Posterior cingulate gyrus (tissue), 11 donors: ENCODE measurements at places on chromosomes 2 and 18.
A peak's percentile ranks its signal among the peaks of the same experiment; 100 is the strongest.

- no peak for DNase-seq
Observed at GRCh38 chr2:178320011-178320585, 125.8 kb downstream of the OSBPL6 start.

- no peak for DNase-seq
Observed at GRCh38 chr2:71064754-71065621, 3.5 kb upstream of the NAGK start.

- no peak for DNase-seq
Observed at GRCh38 chr2:78061732-78062131, 539.6 kb upstream of the LRRTM4 start.

- DNase-seq: no peak
Observed at GRCh38 chr2:157404363-157404762, 39.5 kb downstream of the CYTIP start.

- no peak for DNase-seq
Observed at GRCh38 chr2:172999641-173000386, 75.8 kb upstream of the MAP3K20 start.

DNA sequence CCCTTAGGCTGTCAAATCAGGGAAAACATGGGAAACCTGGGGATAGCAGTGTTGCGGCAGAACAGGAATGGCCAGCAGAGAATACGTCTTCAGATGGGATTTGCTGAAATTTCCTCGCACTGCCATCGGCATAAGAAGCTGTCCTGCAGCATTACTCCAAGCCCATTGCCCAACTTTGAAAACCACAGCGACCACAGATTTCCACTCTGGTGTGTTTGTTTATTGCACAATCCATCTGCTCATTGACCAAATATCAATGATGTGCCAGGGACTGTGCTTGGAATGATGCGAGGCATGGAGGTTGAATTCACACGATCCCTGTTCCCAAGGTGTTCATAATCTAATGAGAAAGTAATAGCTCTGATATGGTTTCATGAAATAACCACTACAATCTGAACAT lies 383.3 kb upstream of the MYT1L start:
- DNase-seq: no peak

- DNase-seq: no peak
Observed at GRCh38 chr2:179139506-179139905, 89.6 kb upstream of the CCDC141 start.

DNA sequence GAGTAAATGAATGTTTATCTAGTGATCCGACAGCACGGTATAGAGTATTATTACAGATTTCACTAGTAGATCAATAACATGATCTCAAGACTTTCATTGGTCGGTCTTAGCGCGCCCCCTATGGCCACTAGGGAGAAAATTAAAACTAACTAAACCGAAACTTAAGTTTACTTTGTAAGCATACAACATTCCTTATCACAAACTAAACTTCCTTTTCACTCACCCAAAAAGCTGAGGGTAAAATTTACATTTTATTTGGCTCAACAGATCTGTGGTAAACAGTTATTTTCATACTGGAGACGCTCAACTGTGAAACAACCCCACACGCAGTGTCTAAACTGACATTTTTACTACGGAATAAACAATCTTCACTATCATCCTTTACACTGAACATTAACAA lies 215.6 kb upstream of the MAP2 start:
- DNase-seq: peak; percentile 32

DNA sequence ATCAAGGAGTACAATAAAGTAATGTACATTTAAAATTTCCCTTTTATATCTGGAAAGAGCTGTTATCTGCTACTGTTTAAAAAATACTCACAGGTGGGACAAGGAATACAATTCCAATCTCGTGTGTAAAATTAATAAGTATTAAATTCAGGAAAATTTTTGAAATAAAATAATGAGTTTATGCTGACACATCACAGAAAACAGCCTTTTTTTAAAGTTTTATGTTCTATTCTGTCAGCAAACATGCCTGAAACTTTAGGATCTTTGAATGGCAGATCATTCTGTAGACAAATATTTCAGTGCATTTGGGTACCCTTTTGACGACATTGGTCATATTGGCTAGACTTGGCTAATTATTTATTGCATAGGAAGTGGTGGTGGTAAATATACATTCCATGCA lies 254.4 kb upstream of the ETAA1 start:
- DNase-seq: no peak

DNA sequence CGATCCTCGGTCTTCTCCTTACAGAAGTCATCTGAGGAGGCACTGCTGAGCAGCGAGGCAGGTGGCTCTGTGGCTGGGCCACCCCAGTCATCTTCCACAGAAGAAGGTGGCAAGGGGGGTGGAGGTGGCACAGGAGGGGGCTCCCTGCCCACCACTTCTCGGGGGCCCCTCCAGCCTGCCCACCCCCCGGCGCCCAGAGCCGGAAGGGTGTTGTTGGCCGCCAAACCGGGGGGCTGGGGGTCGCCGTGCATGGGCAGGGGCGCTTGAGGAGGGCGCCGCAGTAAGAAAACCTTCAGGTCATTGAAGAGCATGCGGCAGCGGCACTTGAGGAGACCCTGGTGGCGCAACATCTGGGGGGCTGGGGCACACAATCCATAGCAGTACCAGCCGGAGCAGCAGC lies 2.5 kb downstream of the MARCHF4 start:
- no peak for DNase-seq

DNA sequence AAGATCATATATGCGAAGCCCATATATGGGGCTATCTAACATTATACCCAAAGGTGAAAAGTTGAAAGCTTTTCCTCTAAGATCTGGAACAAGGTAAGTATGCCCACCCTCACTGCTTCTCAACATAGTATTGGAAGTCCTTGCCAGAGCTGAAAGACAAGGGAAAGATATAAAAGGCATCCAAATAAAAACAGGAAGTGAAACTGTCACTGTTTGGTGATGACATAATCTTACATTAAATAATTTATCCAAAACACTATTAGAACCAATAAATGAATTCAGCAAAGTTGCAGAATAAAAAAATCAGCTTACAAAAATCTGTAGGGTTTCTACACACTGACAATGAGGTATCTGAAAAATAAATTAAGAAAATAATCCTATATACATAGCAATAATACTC lies 205.8 kb downstream of the INSIG2 start:
- DNase-seq: no peak

- no peak for DNase-seq
Observed at GRCh38 chr2:48749291-48750127, 6.0 kb downstream of the LHCGR start.

DNA sequence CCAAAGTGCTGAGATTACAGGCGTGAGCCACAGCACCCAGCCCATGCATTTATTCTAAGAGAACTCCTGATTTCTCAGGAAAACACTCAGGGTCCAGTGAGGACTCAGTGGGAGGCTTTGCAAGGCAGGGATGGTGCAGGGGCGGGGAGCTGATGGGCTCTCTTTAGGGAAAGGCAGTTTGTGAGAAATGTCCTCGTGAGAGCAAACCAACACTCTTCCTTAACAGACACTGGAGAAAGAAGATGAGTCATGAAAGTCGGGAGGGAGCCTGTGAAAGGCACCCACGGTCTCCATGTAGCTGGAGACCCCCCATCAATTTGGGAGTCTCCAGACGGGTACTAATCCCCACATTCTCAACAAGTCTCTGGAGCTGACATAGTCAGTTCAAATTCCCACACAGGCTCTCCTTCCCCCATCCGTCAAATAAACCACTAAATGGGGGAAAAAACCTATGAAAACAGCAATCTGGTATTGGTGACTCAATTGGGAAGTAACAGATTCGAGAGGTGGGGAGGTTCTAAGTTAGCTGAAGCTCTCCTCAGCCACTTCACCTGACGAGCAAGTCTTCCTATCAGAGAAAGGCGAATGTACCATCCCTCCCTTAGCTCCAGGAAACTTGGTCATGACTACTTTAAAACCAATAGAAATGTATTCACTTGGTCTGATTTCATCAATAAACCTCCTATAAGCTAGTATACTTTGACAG lies 11.0 kb upstream of the CREG2 start:
- peak; percentile 22 for DNase-seq

DNA sequence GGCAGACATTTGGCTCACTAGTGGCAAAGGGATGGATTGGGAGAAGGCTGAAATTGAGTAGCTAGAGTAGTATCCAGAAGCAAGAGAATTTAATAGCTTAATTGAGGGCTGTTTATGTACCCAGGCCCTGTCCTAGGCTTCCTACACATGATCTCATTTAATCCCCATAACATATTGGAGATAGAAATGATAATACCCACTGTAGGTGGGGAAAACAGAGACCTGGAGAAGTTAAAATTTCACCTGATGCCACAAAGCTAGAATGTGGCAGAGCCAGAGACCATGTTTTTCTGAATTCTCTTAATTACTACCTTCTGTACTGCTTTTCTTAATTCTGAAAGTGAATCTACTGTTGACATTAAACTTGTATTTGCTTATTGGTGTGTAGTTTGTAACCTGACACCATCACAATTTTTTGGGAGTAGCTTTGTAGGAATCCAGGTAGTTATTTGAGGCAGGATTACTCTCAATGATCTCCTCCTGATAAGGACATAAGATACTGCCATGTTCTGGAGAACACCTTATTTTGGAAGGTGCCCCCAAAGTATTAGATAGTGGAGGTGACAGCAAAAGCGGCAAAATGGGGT lies 42.2 kb downstream of the RAB10 start:
- DNase-seq: no peak

GRCh38 chr2:170152421-170152820 lies 25.5 kb upstream of the MYO3B start:
- no peak for DNase-seq

DNA sequence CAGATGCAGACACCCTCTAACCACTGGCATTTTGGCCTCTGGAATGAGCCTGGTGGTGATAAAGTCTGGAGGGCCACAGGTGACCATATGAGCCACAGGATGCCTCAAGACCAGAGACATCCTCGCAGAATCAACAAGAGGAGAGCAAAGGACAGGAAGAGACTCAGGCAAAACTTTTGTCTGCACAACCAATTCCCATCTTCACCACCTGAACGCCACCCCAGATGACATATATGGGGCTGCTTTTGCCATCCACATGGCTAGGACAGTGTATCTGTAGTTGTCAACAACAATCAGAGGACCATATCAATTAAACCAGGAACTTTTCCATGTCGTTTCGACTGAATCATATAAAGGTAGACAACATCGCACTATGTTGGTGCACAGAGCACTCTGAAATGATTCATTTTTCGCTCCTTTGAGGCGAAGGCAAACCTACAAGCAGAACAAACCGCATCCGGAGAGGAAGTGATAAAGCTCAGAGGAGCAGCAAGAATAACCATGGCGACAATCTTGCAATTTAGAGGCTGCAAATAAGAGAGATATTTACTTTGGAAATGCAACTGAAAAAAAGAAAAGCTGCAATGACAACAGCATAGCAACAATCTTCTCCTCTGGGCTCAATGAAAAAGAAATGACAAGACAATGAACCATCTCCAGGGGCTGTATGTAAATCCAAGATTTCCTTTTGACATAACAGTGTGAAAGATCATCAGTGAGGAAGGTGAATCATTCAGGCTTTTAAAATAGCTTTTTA lies 204.5 kb downstream of the ARL4C start:
- no peak for DNase-seq

GRCh38 chr18:51399491-51400122 lies 202.1 kb upstream of the MEX3C start:
- peak; percentile 12 for DNase-seq

- no peak for DNase-seq
Observed at GRCh38 chr18:9285604-9286003, 49.0 kb upstream of the TWSG1 start.

DNA sequence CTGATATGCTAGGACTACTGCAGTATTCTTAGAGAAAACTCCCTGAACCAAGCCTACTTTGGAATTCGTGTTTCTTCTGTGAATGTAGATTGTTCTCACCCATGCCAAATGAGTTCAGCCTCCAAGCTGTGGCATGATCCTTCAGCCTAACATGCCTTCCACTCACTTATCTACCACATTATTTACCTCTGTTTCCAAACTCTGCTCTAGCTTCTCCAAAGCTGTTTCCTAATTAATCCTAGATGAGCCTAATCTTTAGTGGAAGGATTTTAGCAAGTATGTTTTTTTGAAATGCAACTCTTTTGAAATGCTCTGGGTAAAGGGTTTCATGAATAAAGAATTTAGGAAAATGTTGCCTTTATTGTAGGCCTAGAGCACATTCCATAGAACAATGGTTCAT lies 152.9 kb upstream of the MMADHC start:
- DNase-seq: no peak

DNA sequence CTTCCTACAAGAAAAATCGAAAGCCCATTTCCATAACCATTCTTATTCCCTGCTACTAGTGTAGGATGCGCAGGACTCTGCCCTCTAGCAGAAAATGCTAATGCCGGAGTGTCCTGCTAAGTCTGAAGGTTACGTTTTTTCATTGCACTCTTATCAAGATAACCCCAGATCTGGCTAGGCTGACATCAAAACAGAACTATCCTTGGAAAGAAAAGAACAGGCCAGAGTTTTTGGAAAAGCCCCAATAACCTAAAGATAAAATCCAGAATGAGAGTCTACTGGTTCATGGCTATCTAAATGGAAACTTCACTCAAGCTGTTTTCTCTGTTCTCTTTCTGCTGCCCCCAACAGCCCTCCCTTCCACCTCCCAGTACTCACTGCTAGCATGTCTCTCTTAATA lies 913 bp downstream of the RNF152 start:
- DNase-seq: no peak

GRCh38 chr2:229501051-229501794 lies 213.1 kb downstream of the DNER start:
- no peak for DNase-seq

DNA sequence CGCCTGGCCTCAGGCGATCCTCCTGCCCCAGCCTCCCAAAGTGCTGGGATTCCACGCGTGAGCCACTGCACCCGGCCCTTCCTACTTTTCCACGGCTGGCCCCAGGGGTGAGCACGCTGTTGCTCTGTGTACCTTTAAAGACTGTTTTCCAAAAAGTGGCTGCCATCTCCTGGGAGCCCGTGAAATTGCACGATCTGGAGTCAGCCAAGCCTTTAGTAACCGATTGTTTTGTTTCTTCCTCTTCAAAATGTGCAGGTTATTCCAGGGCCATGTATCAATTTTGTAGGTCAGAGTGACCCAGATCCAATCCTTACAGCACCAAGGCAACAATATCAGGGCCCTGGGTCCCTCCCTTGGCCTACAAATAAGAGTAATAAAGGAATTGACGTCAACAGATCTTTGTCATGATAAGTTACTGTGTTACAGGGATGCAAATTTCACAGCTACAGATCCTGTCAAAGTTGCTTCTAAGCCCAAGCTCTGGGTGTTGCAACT lies 135.6 kb upstream of the ZNF236 start:
- peak; percentile 68 for DNase-seq

DNA sequence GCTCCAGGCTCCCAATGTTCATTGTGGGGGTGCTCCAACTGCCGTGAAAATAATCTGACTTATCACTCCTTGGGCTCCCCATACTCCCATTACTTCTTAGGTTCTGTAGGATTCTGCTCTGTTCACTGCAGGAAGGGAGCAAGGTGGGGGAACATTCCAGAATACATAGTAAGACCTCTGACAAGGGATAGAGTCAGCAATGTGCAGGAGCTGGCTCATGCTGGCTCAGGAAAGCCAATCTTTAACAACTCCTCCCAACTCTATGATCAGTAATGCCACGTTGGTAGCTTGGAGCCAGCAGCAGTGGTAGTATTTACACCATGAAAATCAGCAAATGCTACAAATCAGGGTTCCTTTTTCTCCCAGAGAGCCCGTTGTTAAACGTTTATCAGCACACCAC lies 44.4 kb downstream of the FECH start:
- DNase-seq: no peak
